ENCODE measurements at places on chromosomes 1 and 21.

- DNase-seq = no peak
Observed at GRCh38 chr1:226809785-226810571, 60.4 kb upstream of the PSEN2 start.

- no peak for DNase-seq
Observed at GRCh38 chr1:23581219-23581618, 21.9 kb upstream of the ID3 start.

DNA sequence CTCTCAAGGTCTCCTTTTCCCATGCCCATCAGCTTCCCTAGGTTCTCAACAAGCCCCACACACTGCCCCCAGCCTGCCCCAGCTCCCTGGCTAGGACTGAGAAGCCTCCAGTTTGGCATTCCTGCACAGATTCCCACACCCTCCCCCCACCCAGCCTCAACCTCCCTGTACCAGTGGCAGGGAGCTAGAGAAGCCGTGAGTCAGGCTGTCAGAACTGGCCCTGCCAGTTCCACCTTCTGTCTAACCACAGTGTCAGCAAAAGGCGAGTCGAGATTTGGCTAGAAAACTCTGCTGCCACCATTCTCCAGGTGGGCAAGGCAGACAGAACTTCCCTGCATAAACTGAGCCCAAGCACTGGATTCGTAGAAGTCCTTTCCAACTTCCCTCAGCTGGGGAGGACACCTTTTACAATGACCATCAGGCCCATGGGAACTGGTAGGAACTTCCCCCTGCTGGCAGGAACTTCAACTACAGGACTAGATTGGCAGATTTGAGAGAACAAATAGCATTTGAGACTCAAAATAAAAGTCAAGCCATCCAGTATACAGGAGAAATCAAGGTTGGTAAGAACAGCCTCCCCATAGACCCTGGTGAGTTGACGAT lies 31.0 kb downstream of the TNNT2 start:
- DNase-seq = no peak

DNA sequence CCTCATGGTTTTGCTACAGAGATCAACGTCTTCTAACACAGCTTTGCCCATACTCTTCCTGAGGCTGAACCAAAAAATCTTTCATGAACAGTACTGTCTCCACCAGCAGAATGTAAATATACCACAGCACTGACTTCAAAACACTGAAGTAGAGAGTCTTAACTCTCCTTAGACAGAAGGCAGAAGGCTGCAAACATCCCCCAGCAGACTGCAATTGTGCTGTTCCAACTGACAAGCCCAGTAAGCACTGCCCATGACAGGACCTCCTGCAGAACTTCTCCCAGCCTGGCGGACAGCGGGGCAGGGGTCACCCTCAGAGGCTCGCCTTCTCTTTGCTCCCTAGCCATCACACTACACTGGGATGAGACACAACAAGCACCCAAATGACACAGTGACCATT lies 218.7 kb downstream of the RERE start:
- no peak for DNase-seq

- no peak for DNase-seq
Observed at GRCh38 chr1:103900005-103900404, 150.3 kb downstream of the AMY1C start.

DNA sequence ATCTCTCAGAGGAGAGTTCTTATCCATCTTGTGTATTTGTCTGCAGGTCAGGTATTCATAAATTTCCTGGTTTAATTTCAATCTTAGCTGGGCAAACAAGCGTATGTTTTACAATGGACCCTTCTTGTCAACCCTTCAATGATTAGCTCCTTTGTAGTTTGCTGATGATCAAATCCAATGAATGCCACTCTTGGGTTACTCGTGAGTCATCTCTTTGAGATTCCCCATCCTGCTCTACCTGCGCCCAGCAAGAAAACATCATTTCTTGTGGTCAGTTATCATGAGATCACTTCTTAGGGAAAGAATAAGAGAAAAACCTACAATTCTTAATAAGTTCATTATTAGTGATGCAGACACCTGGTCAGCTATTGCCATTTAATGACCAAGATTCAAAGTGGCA lies 572.3 kb upstream of the PKN2 start:
- DNase-seq = no peak

GRCh38 chr1:15272009-15272781 lies 25.2 kb downstream of the FHAD1 start:
- DNase-seq = no peak

DNA sequence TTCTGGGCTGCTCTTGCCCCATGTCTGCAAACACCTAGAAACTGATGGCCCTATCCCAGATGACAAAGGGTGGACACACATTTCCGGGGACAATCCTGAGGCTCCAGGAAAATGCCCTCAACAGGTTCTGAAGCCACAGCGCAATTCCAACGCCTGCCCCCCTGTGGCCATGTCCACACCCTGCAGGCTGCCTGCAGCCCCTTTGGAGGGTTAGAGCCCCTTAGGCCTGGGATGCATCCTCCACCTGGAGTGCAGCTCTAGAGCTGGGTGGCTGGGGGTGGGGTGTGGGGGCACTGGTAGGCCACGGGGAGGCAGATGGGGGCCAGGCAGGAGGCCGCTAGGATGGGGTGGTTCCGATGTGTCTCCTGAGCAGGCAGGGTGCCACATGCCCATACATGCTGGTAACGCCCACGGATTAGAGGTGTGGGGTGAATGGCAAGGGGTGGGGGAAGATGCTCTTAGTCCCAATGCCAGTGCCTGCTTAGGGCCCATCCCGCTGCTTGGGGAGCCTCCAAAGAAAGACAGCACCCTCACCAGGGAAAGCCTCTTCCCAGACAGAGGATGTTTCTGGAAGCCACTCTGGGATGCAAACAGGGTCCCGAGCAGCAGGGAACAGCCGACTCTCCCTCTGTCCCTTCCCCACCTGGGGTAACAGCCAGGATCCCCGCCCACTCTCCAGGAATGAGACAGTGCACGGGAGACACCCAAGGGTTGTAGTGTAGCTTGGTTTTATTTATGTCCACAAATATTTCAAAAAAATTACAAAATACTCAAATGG lies 34.0 kb downstream of the SLC45A1 start:
- DNase-seq = no peak

GRCh38 chr1:29395736-29396437 lies 159.6 kb downstream of the PTPRU start:
- no peak for DNase-seq

Measured in stimulated activated CD8-positive, alpha-beta memory T cell treated with anti-CD3 and anti-CD28 coated beads, Interleukin-7, amount 100 ng/mL, for 24 hours (primary cell).